ENCODE measurements at places on chromosomes 6 and 20.

DNA sequence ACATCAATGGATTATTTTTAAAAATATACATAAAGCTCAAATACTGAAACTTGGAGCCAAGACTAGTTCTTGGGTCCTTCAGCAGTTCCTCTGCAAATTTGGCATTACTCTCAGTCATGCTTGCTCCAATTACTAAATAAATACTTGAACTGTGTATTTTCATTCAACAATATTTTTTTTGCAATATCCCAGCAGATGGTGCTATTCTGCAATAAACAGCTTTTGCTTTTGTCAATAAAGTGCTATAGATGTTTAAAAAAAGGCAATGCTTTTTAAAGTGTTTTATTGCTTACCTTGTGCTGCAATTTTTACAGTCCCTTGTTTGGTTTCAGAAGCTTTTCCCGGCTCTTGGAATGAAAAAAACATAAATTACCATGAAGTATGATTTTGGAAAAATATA is 243.4 kb downstream of the TRDN start:
- no peak for DNase-seq

DNA sequence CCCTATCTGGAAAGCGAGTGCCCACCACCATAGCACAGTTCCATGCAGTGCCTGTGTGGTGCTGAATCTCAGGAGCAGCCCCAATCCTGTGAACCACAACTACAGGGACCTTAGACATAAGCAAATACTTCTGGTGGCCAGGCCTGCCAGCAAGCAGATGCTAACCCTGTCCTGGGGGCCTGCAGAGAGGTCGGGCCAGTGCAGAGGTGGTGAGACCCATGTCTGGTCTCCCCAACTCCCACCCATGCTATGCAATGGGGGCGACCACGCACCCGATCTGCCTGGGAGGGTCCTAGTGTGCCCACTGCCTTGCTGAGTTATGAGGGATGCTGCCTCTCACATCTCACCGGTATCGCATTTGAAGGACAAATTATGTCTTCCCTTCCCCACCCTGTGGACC is 151.6 kb upstream of the ZNF337 start:
- no peak for DNase-seq

- no peak for DNase-seq
Observed at GRCh38 chr20:9027626-9028025, 41.3 kb upstream of the PLCB4 start.

DNA sequence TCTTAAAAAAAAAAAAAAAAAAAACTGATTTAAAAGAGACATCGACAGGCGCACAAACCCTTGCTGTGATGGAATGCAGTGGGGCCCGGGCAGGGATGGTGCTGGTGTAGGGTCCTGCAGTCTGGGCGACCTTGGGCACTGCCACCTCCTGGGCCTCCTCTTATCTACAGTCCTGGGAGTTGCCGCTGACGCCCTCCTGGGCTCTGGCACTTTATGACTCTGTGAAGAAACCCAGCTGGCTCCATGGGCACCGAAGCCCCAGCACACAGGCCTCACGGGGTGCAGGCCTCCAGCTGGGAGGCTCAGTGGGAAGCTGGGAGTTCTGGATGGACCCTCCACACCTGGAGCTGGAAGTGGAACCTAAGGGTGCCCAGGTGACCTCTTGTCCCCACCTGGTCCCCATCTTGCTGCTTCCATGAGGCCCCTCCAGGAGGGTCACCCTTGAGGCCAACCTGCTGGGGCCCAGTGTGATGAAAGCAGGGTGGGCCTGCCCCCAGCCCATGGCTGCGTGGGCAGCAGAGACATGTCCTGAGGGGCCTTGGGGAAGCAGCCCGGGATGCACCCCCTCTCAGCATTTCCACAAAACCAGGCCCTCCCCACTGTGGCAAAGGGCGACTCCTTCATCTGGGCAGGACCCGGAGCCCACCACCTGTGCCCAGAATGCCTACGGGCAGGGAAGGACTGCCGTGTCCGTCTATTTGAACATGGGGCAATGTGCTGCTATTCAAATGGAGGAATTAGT is 104.9 kb downstream of the ASXL1 start:
- no peak for DNase-seq

GRCh38 chr6:132719736-132720448 is 6.0 kb upstream of the VNN1 start:
- no peak for DNase-seq

- peak; percentile 34 for DNase-seq
Observed at GRCh38 chr6:137117581-137117980, 55.9 kb downstream of the IL22RA2 start.

DNA sequence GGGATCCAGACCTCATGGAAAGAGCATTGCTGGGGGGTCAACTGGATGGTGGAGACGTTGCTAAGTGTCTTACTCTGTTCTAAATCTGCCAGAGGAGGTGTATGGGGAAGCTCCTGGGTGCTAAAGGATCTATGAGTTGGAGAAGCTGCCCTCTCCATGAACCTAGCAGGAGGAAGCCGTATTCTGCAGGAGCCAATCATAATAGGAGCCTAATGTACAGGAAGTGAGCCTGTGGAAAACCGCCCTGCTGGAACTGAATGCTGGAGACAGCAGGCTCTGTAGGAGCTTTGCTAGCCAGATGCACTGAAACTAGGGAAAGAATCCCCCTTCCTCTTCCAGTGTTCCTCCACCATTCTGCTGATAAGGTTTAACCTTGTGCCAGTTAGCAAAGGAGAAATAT is 10.9 kb downstream of the CASP8AP2 start:
- no peak for DNase-seq

DNA sequence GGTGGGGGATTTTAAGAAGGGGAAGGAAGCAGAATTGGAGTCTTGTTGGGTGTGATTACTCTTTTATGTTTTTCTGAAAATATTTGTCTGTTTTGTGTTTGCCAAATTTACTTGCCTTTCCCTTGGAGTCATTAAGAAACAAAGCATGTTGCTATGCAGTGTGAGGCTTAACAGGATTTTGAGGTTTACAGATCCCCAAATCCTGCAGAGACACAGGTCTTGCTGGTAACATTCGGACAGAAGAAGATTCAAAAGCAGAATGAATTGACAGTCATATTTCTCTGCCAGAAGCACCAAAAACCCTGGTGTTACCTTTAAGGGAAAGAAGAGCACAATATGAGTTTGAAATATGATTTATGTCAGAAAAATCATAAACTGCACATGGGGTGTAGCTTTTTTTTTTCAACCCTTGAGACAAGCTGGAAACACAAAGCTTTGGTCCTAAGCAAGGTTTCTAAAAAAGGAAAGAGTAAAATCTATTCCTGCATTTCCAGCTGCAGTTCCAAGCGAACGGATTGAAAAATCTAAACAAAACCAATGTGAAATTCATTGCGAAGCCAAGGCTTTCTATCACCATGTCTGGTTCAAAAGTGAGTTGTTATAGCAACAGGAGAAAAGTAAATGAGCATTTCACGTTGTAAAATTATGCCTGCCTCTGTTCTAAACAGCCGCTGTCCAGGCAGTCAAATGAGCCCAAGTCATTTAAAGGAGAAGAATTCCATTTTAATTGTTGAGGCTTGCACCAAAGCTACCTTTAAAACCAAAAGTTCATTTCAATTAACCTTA is 358.9 kb upstream of the SASH1 start:
- DNase-seq: no peak

Measured in hippocampal formation (tissue), 2 donors.